ENCODE measurements at places on chromosomes 2 and 18.

DNA sequence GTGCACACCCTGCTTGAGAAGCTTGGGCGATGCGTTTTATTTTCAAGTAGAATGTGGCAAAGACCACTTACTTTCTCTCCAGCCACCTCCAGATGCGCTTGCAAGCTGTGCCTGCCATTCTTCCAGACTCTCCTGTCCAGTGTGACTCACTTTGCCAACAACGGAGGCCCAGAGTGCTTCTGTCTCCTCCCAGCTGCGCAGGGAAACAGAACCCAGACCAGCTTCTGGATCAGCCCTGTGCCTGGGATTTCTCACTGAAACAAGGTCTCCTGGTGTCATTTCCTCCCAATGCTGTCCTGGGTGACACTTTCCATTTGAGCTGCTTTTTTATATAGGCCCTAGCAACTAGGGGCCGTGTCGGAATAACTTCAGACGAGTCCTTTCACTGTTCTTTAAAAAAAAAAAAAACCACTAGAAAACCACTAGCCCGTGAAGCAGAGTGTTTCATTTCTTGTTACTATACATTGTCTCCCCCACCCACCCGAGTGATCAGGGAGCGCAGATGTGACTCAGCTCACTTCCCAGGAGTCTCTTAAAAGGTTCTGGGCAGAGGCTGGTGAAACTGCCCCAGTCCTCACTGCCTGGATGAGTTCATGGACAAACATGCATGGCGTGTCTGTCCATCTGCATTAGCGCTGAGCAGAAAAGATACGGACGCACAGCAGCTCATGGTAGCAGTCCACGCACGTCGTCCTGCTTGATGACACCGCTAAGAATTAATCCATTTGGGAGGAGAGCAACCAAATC, 25.3 kb upstream of the RPL31 start:
- DNase-seq, result no peak

- DNase-seq, result peak; percentile 99
Observed at GRCh38 chr2:12534646-12535263, 182.0 kb upstream of the TRIB2 start.

DNA sequence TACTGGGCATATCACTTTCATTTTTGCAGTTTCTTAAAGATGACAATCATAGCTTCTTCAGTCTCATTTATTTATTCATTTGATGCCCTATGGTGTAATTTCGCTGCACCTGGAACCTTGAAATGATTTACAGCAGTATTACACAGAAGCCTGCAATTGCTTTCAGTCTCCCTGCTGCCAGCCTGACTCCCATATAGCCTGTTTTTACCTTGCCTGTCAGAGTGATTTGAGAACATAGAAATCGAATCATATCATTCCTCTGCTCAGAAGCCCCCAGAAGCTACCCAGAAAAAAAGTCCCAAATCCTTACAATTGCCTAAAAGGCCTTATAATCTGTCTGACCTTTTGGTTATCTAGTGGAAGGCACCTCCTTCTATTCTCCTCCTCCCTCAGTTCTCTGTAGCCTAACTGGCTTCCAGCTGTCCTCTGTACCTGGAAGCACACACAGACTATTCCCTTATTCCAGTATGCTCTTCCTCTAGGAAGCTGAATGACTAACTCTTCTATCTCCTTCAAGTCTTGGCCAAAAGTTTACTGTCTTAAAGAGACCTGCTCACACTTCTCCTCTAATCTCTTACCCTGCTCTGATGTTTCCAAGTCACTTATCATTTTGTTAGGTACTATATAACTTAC, 12.6 kb downstream of the SCN3A start:
- DNase-seq, result no peak

GRCh38 chr2:239084007-239084406, 236.1 kb downstream of the TWIST2 start:
- DNase-seq, result no peak

DNA sequence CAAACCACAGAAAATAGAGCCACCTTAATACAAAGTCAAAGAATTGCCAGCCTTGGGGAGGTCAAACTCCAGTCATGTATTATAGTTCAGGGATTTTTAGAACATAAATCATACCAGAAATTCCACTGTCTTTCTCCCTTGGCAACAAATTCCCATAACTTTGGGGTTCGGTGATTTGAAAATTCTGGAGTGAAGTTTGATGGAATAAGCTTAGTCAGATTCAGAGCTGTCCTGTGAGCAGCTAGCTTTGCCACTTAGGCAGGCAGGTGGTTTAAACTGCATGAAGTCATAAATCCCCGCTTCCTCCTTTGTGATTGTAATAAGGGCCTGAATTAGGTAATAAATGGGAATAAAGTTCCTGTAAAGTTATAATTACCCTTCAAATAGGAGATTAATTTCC, 457.0 kb upstream of the HNMT start:
- no peak for DNase-seq

GRCh38 chr2:9032121-9032520, 28.6 kb upstream of the MBOAT2 start:
- no peak for DNase-seq

GRCh38 chr18:30106356-30106755, 936.2 kb downstream of the DSC3 start:
- DNase-seq, result no peak

DNA sequence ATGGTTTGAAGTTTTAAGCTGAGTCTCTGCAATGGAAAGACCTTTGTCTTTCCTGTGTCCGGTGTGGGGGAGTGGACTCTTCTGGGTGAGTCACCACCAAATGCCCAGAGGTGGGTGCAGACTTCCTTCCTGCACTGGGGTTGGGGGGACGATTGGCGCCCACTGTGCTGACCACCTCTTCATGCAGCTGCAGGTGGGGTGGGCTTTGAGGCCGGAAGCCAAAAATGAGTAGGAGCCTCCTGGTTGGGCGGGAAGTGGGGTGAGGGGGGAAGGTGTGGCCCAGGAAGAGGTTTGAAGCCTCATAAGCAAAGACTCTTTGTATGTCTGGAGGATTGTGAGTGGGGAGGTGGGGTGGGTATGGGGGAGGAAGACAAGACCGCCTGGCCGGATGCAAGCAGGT, 27.6 kb downstream of the PAX8 start:
- no peak for DNase-seq

DNA sequence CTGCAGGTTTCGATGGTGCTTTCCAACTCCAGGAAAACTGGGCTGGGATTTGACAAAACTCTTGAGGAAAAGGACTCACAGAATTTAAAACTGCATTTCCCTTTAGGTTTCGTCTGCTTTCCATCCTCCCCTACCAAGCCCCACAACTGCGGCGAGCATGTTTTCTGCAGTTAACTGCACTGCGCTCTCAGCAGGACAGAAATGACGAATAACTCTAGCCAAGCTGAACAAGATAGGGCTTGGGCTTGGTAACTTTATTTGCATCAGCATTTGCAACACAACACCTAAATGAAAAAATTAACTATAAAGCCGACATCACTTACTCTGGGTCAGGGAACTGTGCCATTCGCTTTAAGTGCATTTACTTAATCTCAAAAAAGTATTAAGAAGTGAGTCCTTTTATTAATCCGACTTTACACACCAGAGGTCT, 669 bp upstream of the PIKFYVE start:
- no peak for DNase-seq

DNA sequence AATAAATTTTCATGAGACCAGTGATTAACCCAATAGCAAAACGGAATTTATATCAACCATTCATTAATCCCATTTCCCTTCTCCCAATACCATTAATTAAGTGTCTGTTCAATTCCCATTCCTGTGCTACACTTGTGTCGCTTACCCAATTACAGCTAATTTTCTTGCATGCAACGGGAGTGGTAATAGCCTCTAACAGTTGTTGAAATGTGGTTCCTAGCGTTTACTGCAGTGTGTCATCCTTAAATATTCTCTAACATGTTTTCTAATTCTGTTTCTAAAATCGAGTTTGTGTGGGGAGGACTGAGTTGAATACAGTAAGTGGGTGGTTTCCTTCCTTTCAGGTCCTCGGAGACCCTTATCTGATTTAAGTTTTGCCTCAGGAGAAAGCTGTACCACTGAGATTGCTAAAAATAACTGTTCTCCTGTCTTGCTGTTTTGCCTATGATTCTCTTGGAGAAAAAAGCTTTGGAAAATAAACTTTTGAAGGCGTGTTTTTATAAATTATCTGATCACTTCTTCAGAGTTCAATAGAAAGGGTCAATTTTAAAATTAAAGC, 59.3 kb upstream of the LRRTM1 start:
- no peak for DNase-seq

GRCh38 chr2:79530443-79530842, 17.6 kb downstream of the CTNNA2 start:
- no peak for DNase-seq

DNA sequence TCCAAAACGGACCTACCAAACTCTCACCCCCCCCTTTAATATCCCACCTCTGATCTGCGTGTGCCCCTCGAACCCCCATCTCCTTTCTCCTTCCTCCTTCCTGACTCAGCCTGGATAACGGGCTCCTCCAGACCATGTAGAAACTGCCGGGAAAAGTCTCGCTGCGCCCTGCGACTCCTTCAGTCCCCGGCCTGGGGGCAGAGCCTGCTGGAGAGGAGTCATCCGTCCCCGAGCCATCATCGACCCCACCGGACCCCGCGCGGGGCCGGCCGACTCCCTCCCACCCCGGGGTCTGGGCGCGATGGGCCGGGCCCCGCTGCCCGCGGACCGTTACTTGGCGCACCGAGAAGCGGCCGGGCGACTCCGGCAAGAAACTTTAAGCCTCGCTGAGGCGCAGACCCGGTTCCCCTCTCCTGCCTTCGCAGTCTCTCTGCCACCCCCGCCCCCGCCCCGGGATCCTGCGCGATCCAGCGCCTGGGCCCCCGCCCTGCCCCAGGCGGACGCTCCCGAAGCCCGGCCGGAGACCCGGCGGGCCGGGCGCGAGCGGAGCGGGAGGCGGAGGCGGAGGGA, 3.4 kb downstream of the ZEB2 start:
- no peak for DNase-seq

DNA sequence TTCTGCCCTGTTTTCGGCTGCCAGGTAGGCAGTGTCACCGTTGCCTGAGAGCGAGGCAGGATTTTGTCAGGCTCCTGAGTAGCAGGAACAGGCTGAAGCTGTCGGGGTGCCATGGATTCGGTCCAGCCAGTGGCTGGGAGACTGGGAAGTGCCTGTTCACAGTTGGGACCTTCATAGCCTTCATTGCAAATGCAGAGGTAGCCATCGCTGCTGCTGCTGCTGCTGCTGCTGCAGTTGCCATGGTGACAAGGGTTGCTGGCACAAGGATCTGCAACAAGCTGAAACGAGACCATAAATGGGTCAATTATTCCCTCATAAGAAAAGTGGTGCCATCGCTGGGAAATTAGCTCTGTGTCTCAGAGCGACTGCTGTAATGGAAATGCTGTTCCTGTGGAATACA, 122.7 kb downstream of the DNER start:
- no peak for DNase-seq

- DNase-seq, result peak; percentile 20
Observed at GRCh38 chr2:26852405-26853306, 4.7 kb downstream of the DPYSL5 start.

DNA sequence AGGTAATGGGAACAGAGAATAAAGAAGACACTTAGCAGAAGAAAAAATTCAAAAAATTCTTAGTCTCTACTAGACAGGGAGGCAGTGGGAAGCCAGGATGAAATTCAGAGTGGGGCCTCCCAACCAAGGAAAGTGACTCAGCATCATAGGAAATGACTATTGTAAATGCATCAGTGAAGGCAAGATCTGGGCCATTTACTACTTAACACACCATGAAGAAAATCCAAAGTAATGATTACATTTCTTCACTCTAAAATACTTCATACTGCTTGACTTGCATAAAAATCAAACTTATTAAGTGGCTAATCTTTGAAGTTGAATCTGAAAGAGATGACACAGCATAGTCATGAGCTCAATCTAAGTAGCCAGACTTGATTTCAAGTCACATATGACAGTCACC, 405.8 kb upstream of the SLC39A10 start:
- no peak for DNase-seq

- DNase-seq, result peak; percentile 95
Observed at GRCh38 chr2:226115102-226115831, 684.4 kb downstream of the IRS1 start.

DNA sequence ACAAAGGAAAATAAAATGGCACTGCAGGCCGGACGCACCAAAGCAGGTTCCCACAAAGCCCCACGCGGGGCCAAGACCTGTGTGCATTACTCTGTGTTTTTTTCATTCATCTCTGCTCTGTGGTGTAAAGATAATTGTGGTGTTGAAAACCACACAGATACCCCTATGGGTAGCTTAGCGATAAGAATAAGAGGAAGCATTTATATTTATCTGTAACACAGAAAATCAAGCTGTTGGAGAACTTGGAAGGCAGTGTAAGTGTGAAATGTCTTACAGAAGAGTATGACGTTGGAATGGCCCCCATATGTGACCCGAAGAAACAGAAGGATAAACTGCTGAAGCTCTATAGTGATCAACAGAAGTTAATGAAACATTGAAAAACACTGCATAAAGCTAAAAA, 20.3 kb upstream of the MARCO start:
- no peak for DNase-seq

- DNase-seq, result no peak
Observed at GRCh38 chr2:122875091-122875865, 1119.8 kb downstream of the TSN start.

GRCh38 chr18:44683556-44683955, 2.9 kb downstream of the SETBP1 start:
- DNase-seq, result no peak

GRCh38 chr18:77062518-77063003, 70.0 kb downstream of the MBP start:
- no peak for DNase-seq

DNA sequence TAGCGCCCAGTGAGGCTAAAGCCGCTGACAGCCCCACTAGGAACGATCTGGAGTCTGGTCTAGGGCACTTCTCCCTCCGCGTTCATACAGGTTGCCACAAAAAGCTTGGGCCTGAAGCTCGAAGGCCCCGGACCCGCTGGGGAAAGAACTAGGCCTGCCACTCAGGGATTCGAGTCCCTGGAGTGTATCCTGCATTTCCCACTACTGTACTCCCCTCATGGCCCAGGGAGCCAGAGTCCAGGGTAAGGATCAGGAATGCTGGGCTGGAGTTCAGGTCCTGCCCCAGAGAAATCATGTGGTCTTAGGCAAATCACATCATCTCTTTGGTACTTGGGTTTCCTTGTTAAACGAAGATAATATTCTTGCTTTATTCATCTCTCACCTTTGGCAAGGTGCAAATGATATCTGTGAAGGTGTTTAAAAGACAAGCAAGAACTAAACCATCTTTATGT, 1.4 kb upstream of the ZFP36L2 start:
- DNase-seq, result no peak

GRCh38 chr2:175080479-175080878, 75.3 kb upstream of the CHN1 start:
- DNase-seq, result no peak

DNA sequence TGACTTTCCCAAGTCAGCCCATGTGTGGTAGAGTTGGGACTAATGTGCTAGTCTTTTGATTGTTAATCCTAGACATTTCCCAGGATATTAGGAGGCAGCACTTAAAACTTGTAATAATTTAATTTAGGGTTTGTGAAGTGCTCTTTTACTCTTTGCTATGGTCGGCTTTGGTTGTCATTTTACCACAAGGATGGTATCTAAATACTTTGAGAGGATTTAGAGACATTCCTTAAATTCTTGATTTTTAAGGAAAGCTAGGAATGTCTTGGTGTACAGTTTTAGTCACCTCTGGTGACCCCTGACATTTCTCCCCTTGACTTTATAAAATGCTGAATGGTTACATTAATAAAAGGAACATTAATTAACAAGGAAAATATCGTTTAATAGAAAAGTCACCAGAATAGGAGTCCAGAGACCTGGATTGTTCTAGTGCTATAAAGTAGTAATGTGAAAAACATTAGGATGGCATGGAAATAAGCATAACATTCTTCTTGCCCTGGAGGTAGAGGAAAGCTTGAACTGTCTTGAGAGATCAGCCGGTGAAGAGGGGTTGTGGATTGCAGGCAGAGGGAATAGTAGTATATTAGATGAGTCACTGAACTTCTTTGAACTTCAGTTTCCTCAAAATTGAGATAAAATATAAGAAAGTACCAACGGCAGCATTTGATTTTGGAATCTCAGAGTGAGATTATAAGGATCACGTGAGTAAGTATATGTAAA, 209.2 kb downstream of the MCFD2 start:
- DNase-seq, result no peak
